Nucleus accumbens (tissue), 56 donors: ENCODE measurements at places on chromosomes 2 and 18.

DNA sequence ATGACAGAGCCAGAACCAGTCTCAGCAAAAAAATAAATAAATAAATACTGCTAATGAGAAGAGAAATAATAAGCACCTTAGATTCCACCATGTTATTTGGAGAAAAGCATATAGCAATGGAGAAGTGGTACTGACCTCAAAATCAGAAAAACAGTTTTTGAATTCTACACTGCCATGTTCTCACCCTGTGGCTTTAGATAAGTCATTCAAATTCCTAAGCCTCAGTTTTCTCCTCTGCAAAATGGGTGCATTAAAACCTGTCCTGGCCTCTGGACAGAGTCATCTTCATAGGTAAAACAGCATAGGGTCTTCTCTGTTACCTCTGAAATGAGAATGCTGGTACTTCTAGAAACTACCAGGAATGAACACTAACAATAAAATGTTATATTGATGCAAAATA, 62.2 kb upstream of the RMP24 start:
- DNase-seq = no peak

GRCh38 chr18:77248873-77249568, 627 bp upstream of the GALR1 start:
- no peak for DNase-seq

- DNase-seq = no peak
Observed at GRCh38 chr2:7881063-7881462, 800.8 kb upstream of the ID2 start.

DNA sequence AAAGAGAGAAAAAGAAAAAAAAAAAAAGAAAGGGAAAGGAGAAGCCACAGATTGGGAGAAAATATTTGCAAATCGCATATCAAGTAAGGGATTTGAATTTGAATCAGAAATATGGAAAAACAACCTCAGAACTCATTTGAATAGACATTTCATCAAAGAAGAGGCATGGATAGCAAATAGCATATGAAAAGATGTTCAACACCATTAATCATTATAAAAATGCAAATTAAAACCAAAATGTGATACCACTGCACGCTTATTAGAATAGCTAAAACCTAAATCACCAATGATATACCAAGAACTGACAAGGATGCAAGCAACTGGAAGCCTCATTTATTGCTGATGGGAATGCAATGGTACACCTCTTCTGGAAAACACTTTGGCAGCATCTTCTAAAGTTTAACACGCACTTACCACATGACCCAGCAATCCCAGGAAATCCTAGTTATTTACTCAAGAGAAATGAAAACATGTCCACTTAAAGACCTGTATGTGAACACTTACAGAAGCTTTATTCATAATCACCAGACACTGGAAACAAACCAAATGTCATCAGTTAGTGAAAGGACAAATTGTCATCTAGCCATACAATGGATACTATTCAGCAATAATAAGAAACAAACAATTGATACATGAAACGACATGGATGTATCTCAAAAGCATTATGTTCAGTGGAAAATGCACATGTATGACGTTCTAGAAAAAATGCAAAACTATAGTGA, 10.3 kb downstream of the DNER start:
- no peak for DNase-seq

DNA sequence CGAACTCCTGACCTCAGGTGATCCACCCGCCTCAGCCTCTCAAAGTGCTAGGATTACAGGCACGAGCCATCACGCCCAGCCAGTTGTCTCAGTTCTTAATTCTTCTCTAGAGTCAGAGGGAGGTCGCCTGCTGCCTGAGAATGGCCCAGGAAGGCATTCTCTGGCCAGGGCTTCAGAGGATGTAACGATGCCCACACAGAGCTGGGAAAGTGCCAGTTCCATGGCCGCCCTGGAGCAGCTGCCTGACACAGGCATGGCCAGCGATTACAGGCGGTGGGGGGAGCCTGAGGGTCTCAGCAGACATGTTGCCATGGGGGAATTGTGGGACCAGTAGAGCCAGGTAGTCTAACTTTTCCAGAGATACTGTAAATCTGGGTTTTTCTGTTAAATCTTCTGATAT, 25.6 kb upstream of the DNMT3A start:
- no peak for DNase-seq

DNA sequence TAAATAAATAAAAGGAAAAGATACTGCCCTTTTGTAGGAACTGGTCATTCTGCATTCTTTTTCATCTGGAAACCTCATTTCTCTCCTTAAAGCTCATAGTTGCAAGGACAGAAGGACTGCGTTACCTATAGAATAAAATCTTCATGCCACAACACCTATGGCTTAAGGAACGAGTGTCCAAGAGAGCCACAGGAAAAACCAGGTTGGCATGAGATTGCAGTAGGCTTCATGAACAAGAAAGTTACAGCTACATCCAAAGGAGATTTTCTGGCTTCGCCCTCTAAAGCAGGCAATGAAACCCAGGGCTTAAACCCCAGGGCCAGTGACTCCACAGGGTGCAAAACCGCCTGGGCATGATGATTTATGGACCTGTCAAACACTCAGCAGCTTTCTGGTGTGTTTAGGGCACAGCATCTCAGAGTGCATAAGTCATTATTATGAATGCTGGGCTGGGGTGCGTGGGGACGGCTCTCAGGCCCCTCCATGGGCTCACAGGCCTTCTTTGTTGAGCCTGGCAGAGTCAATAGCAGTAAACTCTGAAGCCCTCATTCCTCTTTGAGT, 30.7 kb upstream of the PIEZO2 start:
- no peak for DNase-seq

DNA sequence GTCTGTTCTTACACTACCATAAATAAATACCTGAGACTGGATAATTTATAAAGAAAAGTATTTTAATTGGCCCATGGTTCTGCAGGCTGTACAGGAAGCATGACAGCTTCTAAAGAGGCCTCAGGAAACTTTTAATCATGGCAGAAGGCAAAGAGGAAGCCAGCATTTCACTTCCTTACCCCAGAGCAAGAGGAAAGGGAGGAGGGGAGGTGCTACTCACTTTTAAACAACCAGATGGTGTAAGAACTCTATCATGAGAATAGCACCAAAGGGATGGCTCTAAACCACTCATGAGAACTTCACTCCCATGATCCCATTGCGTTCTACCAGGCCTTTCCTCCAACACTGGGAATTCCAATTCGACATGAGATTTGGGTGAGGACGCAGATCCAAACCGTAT, 344.4 kb upstream of the SLC39A10 start:
- no peak for DNase-seq

- DNase-seq = no peak
Observed at GRCh38 chr2:32011485-32011960, 715 bp upstream of the MEMO1 start.

DNA sequence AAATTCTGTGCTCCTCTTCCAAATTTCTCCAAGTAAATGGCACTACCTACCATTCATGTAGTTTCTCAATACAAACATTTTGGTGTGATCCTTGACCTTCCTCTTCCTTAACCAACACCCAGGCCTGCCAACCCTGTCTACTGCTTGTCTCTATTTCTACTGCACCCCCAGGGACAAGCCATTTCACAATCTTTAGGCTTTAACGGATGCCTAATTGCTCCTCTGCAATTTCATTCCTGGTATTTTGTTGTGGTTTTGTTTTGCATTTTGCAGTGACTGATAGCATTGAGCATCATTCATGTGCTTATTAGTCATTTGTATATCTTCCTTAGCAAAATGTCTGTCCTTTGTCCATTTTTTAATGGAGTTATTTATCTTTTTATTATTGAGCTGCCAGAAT, 10.0 kb downstream of the FAP start:
- no peak for DNase-seq

GRCh38 chr18:32909798-32910561, 137.2 kb upstream of the KLHL14 start:
- no peak for DNase-seq

DNA sequence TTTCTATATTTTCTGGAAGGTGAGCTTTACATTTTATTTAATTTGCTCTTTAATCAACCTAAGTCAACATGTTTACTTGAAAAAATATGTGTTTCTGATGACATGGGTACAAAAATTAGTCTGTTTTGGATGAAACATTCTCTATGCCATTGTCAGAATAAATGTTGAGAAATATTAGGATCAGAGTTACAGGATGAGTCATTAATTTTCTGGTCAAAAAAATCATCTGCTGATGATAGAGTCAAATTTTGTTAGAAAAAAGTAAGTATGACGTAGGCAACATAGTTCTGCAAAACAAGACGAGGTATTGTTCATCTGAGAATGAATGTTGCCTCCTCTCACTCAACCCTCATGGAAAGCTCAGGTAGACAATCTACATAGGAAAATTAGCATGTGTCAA, 107.6 kb upstream of the CAVIN2 start:
- no peak for DNase-seq

DNA sequence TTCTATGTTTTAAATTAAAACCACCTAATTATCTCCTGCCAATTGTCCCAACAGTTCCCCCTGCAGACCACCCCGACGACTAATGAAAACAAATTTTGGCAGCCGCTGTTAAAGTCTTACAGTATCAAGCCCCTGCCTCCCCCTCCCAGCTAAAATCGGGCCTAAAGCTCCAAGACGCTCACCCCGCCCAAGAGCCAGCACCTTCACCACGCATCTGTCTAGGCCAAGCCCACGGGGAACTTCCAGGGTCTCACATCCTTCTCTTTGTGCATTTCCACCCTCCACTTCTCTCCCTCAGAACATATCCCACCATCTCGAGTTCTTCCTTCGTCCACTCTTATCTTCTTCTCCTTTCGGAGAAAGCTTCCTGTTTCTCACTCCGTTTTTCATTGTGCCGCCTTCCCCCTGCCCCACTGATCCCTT, 445 bp downstream of the PRPF40A start:
- DNase-seq = peak; percentile 28

- DNase-seq = no peak
Observed at GRCh38 chr2:121966663-121967062, 211.2 kb downstream of the TSN start.

DNA sequence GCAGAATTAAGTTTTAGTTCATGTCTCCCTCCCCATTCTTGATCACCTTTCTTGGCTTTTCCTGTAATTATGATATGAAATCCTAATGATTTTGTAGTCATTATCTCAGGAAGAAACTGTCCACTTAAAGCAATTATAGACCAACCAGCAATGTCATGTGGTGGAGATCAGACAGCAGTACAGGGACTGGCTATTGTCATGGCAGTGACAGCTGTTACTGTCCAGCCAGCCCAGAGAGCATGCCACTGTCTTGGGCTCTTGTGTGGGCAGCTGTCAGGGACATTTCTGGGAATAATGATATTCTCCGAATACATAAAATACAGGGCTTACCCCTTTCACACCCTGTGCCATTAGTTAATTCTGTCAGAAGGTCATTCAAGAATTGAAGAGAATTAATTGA, 355.3 kb upstream of the RAB12 start:
- DNase-seq = no peak

DNA sequence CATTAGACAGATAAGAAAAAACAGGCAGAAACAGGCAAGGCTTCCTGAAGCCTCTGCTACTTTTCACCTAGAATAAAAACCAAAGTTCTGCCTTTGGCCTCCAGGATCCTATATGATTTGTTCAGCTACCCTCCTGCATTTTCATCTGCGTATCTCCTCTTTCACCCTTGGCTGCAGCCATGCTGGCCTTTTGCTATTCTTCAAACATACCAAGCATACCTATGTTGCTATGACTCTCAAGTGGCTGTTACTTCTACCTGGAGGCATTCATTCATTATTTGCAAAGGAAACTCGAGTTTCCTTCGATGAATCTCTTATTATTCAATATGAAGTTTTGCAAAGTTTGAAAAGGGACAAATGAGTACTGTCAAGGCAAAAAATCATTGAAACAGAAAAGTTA, 106.4 kb upstream of the HNMT start:
- DNase-seq = no peak

- DNase-seq = no peak
Observed at GRCh38 chr2:133561045-133561852, 7.0 kb downstream of the NCKAP5 start.

DNA sequence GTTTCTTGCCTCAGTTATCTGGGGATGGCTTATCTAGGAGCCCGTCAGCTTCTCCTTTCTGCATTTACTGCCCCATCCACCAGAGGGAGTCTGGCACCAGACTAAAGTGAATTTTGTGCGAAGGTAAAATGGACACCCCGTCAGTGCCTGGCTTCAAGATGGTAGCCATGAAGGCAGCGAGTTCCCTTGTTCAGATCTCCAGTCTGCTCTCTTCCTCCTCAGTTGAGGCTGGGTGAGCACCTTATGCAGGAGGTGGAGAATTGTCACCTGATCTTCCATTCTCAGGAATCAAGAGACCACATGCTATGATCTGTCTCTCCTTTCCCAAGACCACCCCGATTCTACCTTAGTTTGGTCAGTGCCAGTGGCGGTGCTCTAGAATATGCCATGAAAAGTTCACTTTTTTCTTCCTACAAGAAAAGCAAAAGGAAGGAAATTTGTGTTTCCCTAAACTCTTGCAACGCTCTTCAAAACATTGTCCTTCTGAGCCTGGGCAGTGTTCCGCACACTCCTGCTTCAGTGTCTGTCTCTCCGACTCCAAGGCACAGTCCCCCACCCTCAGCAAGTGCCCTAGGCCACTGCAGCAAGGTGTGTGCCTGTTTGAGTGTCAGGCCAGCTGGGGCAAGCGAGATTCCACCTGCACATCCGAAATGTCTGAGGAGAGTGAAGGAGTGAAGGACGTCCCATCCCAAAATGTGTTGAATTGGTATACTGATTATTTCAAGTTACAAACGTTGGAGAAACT, 168.6 kb downstream of the SS18 start:
- DNase-seq = no peak

DNA sequence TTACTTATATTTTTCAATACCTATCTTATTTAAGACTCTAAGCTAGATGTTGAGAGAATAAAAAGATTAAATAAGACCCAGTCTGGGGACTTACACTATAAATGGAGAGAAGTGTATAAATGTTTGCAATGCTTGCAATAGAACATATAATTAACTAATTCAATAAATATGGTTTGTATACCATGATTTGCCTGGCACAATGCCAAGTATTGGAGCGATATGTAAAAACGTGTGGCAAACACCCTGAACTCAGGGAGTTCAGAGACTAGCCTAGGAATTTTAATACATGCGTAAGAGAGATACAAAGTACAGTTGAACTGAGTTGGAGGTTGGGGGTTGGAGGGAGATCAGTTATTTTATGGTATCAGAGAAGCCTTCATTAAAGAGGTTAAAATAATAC, 251.8 kb upstream of the DDX18 start:
- DNase-seq = no peak

DNA sequence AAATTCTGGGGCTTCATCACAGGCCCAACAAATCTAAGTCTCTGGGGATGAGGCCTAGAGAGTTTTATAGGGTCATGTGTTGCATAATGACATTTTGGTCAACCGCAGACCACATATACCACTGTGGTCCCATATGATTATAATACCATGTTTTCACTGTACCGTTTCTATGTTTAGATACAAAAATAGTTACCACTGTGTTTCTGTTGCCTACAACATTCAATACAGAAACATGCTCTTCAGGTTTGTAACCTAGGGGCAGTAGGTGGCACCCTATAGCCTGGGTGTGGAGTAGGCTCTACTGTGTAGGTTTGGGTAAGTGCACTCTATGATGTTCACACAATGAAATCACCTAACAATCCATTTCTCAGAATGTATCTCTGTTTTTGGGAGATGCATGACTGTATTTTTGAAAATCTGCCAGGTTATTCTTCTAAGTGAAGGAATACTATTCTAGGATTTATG, 485.2 kb downstream of the PTPRM start:
- DNase-seq = no peak

GRCh38 chr2:9474361-9475057, at the start of gene IAH1:
TSS of gene IAH1 (plus strand) at chr2:9474551. CDS start at chr2:9474567, 16 bp downstream.
- peak; percentile 77 for DNase-seq
